ENCODE measurements at places on chromosomes 3 and 15. TPM values are rescaled to one million over a fixed set of nuclear protein-coding genes. Genes with fewer than 3 reads are reported as not detected.

LCTL gene
- total RNA-seq, result 1.8 TPM

DNA sequence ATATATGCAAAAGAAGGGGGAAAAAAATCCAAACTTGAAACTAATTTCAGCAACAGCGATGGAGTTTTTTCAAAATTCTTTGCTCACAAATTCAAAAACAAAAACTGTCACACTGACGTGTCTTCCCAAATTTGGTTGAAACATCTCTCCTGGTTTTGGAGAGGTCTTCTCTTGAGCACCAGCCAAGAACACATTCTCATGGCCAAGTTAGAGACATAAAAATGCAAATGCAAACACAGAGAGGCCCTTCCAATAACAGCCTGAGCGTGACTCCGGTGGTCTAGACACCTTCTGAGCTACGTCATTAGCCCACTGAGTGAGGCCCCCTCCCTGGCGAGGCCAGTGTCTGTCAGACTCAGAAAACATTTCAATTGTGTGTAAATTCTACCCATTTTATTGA lies 436.0 kb upstream of the PROK2 start:
- DNase-seq, result no peak

- no peak for DNase-seq
These were observed 231.0 kb upstream of the ATP11B start for GRCh38 chr3:182562274-182562673.

DNA sequence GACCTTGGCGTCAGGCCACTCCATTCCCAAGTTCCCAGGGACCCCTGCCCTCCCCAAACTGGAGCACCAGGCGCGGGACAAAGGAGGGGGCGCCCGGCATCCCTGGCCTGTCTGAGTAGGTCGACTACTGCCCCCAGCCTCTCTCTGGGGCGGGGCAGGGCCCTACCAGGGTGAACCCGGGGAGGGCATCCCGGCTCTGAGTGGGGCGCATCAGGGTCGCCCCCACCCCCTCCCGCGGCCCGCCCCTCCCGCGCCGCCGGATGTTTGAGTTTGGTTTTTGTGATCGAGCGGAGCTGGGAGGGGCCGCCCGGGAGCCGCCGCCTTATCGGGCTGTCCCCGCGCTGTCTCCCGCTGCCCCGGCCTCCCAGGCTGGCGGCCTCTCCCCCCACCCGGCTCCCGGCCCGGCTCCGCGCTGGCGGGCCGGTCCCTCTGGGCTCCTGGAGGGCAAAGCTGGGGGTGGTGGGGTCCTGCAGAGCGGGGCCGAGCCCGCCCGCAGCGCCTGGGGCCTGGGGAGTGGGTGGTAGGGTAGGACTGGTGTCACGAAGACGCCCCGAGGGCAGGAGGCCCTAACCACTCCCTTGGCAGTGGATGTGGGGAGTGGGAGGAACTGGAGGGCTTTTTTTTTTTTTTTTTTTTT lies 47.2 kb upstream of the SMAD6 start:
- DNase-seq, result no peak

DNA sequence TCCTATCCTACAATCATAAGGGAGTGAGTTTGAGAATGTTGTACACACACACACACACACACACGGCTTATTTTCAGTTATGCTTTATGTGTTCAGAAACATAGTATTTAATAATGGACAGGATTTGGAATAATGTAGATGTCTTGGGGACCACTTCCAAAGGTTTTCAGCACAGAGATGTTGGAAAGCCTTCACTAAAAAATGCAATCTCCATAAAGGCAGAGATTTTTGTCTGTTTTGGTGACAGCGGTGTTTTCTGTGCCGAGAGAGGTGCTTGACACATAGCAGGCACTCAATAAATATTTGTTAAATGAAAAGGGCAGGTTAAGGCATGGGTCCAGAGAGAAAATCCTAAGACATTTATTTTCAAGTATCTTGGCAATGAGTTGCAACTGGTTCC lies 428.2 kb upstream of the RGMA start:
- no peak for DNase-seq

DNA sequence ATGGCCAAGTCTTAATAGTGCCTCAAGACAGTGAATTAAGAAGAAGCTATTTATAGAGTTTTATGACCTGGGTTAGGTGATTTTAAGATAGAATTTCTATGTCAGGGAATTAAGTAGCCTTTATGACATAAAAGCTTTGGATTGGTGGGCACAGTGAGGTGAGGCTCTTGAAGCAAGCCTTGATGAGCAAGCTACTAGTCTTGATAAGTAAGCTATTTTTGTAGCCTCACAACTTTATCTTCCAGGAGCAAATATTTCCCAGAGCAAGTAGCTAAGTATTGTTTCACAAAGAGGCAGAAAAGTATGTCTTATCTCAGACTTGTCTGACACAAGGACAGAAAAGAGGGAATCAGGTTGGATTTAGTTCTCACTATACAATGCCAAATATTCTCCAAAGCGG lies 491.7 kb upstream of the RASGRP1 start:
- DNase-seq, result no peak

SLC12A1 gene
- total RNA-seq, result 0.04 TPM

- DNase-seq, result no peak
These were observed 448.8 kb downstream of the GRM7 start for GRCh38 chr3:7309641-7310102.

DNA sequence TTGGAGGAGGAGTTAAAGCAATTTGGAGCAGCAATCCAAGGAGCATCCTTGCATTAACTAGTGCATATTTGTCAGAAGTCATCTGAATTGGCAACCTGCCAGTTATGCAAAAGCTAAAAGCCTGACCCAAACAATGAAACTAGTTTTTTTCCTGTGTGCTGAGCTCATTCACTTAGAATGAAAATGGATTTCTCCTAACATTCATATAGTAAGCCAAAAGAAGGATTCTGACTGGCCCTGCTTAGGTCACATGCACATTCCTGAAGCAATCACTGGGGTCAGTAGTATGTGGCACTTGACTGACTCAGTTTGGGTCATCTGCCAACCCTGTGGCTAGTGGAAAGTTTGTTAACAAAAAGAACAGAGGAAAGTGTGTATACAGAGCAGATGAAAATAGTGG lies 30.5 kb downstream of the OXSM start:
- peak; percentile 38 for DNase-seq

Data from H9 (cell line).